Activated CD4-positive, alpha-beta T cell treated with anti-CD3 and anti-CD28 coated beads for 24 hours (primary cell): ENCODE measurements at places on chromosomes 3 and 15.

- no peak for DNase-seq
These were observed 120.9 kb downstream of the BDH1 start for GRCh38 chr3:197434830-197435229.

- no peak for DNase-seq
These were observed 312.2 kb downstream of the CNTN3 start for GRCh38 chr3:74302281-74302680.

DNA sequence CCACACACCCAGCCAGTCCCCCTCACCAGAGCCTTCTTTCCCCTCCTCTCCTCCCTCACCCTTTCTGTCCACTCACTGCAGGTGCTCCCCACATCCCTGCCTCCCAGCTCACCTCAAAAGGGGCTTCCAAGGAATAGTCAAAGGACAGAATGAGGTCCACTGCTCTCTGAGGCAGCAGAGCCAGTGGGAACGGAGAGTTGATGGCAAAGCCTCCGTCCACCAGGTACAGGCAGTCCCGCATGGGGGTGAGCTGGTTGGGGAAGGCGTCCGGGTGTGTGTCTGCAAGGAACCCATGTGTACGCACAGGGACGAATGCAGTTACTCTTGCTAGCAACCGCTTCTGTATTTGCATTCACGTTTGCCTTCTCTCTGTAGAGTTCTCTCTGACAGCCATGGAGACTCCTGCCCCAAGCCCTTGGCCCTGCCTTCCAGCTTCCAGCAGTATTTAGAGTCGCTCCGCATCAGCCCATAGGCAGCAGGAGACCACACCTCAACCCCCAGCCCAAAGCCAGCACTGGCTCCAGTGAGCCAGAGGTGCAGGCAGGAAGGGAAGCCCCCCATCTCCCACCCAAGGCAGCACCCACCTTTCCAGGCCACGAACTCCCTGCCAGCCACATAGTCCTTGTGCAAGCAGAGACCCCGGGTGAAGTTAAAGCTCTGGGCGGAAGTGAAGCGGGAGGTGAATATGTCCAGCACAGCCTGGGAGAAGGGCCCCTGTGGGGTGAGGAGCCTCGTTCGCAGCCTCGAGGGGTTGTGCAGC, 12.4 kb downstream of the PLA2G4F start:
- DNase-seq = no peak

DNA sequence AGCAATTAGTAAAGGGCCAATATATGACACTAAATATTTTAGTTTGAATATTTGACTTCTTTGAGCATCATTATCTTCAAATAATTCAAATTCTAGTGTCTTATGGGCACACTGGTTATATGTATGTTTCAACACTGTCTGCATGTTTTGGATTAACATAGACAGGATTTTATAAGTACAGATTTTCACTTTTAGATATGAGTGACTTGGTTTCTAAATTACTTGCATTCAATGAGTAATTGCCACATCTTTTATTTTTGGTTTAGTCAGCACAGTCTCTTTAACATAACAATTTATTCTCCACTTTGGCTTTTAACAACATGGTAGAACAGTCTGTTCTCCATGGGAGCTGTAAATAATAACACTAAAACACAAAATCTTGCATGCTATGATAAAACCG, 674.8 kb downstream of the TBL1XR1 start:
- DNase-seq = no peak

- DNase-seq = no peak
These were observed 53.2 kb downstream of the TM4SF4 start for GRCh38 chr3:149527531-149528339.

DNA sequence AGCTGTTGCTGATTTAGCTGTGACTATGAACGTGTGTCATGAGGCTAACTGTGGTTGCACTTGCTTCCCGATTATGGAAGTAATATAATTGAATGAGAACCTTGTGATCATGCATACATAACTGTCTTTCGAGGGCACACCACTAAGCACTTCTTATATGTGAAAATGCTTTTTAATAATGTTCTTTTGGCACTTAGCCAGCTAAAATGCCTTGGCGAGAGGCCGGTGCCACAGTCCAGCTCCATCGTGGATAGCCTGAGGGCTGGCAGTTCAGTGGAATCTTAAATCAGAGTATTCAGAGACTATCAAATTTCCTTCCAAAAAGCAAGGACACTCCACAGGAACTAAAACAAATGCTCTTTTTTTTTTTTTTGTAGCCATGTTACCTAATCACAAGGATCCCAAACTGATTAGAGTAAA, 161.6 kb upstream of the FRMD4B start:
- DNase-seq = no peak

DNA sequence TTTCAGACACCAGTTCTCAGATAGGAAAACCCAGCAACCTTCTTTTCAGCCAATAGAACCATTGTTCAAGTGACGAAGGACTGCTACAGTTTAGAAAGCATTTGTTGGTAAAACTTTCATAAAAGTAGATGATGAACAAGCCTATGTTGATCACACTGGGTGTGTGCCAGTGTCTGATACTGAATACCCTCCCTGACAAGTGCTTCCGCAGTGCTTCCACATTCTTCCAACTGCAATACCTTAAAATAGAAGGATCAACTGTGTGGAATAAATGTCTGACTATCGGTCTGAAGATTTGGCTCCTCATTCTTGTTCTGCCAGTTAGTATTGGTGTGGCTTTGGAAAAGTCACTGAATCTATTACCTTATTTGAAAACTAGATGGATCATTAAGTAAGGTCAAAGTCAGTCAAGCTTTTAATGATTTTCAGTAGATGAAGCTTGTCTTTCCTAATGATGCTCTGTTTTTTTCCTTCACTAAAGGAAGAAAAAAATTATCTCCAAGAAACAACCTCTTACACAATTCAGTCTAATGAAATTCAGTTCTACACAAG, 479.4 kb upstream of the CBLB start:
- DNase-seq = no peak

- no peak for DNase-seq
These were observed 261.9 kb upstream of the ICE2 start for GRCh38 chr15:60740787-60741354.

DNA sequence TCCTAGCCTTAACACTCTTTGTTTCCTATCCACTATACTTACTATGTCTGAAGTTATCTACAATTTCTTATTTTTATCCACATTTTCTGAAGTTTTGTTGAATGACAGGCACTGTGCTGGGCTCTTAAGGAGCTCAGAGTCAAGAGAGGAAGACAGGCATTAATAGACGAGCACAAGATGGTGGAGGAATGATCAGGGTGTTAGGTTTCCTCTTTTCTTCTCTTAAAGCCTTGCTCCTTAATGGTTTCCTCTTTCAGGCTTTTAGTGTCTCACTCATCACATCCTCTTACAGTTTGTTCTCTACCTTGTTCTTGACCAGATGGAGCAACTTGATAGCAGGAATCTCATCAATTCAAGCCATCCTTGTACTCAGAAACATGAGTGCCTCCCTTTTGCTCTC, 52.9 kb upstream of the BCL6 start:
- no peak for DNase-seq

- no peak for DNase-seq
These were observed 60.2 kb downstream of the VPS8 start for GRCh38 chr3:184872200-184872599.

GRCh38 chr3:13287833-13288232, 132.3 kb downstream of the NUP210 start:
- DNase-seq = no peak

DNA sequence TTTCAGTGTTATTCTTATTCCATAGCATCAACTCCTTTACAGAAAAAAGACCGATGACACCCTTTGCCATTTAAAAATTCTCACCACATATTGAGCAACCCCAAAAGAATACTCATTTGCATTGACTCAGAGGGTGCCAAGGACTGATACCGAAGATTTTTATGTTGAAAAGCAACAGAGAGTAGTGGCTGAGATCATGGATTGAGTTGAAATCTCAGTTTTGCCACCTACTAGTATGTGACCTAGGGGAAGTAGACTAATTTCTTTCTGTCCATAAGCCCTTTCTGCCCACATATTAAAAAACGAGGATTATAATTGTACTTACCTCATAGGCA, 313.9 kb upstream of the SATB1 start:
- DNase-seq = no peak

DNA sequence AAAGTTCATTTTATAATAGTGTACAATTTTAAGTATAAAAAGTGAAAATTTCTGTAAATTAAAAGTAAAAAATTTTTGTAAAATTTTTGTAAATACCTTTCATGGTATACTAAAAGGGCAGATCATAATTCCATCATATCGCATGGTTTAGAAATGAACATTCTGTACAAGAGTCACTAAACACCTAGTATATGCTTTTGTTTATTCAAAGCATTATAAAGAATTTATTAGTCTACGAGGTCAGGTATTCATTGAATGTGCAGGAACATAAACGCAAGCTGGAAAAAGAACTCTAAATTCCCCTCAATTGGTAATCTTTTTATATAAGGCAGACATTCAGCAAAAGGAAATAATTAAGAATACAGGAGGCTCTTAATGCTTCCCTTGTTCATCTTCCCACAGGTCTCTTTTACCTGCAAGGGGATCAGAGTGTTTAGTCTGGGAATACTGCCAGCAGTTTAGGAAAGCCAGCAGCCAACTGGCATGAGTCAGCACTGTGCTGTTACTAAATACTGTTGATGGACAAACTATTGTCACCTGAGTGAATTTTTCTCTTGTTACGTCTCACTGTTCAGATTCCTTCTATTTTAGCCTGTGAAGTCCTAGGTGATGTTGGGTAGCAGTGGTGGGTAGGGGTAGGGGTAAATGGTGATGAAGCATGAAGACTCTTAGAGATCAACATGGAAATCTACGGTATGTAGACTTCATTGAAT, 70.1 kb downstream of the UQCC5 start:
- DNase-seq = no peak

DNA sequence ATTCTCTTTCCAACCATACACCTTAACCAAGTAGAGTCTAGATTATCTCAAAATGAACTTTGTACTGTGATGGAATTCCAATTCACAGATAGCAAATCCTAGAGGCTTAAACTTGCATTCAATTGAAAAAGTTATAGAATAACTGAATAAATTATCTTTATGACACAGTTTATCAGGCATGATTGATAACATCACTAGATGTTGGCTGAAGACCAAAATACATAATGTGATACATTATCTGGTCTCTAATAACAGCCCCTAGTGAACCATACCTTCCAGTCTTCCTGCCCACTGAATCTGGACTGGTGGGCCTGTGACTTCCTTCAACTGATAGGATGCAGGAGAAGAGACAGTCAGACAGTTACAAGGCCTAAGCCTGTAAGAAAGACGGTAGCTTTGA, 165.2 kb upstream of the CMC1 start:
- DNase-seq = no peak

DNA sequence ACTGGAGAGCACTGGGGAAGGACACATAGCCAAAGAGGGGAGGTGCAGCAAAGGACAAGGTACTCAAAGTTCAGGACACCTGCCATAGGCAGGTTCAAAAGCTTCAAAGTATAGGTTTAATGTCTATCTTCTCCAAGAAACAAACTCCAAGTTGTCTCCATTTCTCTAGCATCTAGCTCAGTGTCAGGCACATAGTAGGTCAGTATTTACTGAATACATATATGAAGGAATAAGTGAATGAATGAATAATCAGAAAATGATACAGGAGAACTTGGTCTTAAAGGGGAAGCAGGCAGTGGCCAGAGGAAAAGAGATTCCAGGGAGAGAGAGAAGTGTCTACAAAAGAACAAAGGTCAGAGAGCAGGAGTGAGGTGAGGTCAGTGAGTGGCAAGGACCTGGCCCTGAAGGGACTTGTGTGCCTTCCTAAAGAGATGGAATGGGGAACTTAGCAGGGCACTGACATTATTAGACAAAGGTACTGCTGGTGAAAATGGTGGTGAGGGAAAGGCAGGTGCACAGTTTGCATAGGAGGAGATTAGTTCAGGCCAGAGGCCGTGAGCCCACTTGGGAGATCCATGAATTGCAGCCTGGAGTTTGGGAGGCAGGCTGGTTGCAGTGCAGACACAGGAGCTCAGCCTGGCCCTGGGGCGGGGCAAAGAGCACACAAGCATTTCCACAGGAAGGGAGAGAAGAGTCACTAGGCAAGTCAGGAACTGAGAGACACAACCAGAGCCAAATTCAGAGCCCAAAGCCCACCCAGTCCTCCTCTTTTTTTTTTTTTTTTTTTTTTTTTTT, 21.4 kb downstream of the TBC1D2B start:
- DNase-seq = no peak

GRCh38 chr3:129230311-129231019, 18.9 kb upstream of the COPG1 start:
- no peak for DNase-seq

GRCh38 chr3:139323146-139323545, 20.7 kb upstream of the MRPS22 start:
- DNase-seq = no peak

- DNase-seq = no peak
These were observed 16.4 kb downstream of the NECTIN3 start for GRCh38 chr3:111087924-111088469.

DNA sequence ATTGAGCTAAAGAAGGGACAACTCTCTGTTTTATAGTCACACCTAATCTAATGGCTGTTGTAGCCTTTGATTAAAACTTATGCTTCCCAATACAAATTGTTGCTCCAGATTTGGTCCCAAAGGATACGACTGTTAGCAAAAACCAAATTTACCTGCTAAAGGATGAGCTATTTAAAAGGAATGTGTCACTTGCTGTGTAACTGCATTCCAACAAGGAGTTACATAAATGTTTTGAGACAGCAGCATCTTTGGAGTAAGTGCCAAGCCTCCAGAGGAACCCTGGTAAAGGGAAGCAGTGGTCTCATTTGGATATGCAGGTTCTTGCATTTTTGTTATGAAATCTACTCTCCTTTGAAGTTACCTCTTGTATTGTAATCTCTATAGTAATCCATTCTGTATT, 233.3 kb downstream of the THSD4 start:
- no peak for DNase-seq

DNA sequence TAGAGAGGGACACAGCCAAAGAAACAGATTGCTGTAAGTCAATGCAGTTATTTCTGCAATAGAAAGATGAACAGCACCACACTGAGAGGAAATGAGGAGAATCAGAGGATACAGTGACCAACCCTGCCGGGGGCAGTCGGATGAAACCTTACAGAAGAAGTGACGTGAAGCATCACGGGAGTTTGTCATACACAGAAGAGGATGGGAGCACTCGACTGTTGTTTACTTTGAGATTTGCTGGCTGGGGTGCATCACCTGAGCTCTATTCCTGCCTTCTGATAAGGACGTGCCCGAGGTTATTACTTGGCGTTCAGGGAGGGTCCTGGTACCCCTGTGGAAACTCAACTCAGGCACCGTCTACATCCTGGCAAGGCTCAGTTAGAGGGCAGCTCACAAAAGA, 45.4 kb downstream of the MAGEF1 start:
- no peak for DNase-seq
